ENCODE measurements at places on chromosomes 2 and 18.
A peak's percentile ranks its signal among the peaks of the same experiment; 100 is the strongest.

GRCh38 chr2:148306027-148306426 lies 285.1 kb downstream of the MBD5 start:
- no peak for DNase-seq

DNA sequence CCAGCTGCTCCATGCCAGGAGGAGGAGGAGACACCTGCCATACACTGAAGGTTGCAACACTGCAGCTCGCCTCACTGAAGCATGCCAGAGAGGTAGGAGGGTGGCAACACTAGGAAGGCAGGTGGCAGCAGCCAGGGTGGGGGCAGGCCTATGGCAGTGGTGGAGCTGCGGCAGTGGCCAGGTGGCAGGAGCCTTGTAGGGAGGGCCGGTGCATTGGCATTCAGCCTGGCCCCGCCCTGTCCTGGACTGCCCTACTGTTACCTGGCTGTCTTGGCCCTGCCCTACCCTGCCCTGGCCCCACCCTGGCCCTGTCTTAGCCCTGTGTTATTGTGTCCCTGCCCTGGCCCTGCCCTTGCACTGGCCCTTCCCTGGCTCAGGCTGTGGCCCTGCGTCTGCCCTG lies 7.4 kb upstream of the ANKRD62 start:
- DNase-seq: no peak

DNA sequence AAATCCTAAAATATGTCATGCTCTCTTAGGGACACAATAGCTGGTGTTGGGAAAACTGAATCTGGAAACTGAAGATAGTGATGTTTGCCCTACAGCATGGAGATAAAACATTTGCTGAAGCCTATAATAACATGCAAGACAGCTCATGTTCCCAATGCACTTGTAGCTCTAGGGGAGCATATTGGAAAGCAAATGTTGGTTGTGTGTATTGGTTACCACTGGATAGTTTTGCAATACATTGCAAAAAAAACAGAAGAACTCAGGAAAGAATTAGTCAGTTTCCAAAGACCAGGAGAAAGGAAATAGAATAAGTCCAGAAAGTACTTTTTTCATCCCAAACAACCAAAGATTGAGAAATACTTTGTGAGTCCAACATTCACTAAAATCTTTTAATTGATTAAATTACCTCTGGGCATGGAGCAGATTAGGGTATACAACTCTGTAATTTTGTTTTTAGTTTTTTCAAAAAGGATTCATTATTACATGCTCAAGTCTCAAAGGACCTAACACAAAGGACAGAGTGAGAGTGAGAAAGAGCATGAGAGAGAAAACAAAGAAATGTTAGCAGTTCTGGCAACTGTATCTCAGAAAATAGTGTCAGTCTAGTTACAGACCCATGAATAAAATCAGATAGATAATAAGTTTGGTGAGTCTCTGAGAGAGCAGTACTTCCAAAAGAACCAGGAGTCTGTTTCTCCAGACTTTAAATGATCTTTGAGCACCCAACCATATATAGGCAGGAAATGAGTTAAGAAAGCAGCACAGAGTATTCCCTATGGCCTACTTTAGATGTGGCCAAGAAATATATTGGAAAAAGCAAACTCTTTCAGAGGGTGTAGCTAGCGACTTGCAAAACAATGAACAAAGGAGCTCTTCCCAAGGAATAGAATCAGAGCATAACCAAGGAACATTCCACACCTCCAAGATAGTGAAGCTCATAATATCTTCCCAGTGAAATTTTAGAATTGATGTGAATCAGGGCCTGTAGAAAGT lies 36.6 kb upstream of the COL3A1 start:
- DNase-seq: peak; percentile 93

GRCh38 chr2:117956036-117956796 lies 57.7 kb downstream of the CCDC93 start:
- no peak for DNase-seq

DNA sequence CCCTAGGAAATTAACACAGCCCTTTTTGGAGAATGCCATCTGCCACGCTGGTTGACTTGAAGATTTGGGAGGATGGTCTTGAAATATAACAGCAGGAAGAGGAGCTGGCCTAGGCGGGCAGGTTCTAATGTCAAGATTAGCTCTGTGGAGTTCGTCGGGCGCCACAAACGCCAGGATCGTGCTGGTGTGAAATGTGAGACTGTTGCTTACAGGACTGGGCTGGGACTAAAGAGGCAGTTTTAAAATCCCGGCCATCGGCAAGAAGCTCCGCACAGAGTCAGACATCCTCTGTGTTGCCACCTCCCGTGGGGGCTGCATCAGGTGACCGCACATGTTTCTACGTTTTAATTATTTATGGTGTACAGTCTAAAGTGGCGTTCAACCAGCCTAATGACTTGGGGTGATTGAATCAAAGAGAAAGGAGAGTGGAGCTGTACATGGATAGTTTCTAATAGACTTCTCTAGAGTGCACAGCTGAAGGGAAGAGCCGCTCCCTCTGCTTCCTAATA lies 99.4 kb upstream of the BCL11A start:
- no peak for DNase-seq

DNA sequence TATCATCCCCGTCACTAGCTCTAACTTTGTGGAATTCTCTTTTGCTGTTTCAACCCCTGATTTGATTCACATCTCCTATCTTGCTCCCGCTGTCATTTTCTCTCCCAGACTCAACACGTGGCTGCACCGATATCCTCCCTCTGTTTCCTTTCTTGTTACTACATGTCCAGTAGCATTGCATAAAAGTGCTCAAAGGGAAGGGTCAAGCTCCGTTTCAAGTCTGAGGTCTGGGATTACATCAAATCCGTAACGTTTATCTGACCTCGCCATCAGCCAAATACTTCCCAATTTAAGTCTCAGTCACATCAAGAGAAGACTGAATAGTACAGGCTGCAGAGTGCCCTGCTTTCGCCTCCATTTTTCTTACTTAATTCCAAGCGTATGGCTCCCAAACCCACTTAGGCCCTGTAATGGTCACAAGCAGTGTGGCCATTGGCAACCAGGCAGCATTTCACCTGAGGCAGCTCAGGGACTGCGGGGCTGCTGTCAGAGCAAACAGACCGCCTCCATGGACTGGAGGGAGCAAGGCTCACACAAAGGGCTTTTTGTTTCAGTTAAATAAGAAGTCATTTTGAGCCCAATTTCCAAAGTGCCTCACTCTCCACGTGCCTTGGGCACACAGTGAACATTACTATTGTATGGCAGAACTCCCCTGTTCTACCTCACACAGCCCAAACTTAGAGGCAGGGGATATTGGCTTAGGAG lies 217.8 kb downstream of the BCL11A start:
- no peak for DNase-seq

- DNase-seq: no peak
Measured at GRCh38 chr2:31140151-31140550, 1.9 kb upstream of the GALNT14 start.

GRCh38 chr2:47401789-47402554 lies 984 bp upstream of the MSH2 start:
- DNase-seq: no peak

DNA sequence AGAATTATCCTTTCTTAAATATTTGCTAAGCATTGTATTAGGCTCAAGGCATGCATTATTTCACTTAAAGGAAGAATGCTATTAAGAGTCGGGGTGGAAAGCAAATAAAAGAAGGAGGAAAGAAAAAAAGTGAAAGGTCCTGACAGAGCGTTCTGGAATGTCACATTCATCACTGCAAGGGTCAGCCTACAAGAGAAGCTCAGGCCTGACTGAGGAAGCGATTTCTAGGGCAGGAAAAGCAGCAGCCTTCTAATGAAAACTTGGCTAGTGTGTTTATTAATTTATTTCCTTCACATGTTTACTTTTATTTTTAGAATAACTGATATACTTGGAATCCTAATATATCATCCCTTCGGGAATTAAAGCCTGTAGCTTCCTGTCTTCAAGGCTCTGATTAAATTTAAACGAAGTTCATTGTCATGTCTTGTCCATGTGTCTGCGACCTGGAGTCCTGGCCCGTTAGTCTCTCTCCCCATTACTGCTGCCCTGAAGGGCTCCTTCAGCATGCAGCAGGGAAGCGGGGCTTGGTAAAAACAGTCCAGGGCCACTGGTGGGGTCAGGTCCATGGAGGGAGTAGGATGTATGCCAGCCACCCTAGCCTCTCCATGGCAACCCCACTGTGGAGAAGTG lies 119.2 kb upstream of the CCDC68 start:
- no peak for DNase-seq

- no peak for DNase-seq
Measured at GRCh38 chr2:175478096-175478768, 296.7 kb upstream of the ATP5MC3 start.

DNA sequence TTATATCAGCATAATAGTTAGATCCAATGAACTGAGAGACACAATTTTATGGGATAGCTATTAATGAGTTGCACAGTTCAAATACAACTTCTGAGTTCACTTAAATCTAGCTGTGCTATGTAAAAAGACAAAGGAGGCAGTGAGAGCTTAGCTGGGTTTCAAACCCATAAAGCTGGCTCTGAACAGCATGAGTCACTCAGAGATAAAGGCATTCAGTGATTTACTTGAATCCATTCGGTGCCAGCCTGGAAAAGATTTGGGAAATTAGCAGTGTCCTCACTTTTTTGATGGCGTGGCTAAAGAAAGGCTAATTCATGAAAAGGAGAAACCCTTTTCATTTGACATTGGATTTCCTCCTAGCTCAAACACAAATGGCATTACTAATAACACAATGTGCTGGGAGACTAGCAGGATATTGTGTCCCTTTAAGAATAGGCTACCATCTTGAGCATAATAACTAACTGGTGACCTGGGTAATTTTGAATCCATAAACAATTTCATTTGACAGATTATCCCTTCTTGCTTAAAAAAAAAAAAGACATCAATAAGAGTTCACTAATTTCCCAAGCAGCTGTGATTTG lies 98.4 kb upstream of the NEUROD1 start:
- no peak for DNase-seq

- DNase-seq: peak; percentile 60
Measured at GRCh38 chr2:168639441-168639898, 163.0 kb upstream of the NOSTRIN start.

- DNase-seq: no peak
Measured at GRCh38 chr2:241810307-241811200, 1.6 kb downstream of the NEU4 start.

GRCh38 chr2:162123806-162124758 lies 28.0 kb downstream of the GCG start:
- DNase-seq: peak; percentile 37

DNA sequence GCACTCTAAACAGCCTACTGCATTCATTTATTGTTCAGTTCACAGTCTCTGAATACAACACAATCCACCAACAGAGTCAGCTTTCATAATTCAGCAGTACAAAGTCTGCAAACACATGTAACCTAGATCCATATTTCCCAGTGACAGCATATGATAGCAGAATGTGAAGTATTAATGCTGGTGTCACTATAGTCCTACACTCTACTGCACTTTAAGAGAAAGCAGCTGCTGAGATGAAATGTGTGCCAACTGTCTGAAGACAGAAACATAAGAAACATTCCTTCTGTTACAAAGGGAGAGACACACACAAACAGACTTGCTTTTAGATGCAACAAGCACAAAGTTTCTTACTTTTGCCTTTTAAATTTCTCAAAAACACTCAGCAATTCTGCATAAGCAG lies 441.8 kb downstream of the ZEB2 start:
- DNase-seq: peak; percentile 36

DNA sequence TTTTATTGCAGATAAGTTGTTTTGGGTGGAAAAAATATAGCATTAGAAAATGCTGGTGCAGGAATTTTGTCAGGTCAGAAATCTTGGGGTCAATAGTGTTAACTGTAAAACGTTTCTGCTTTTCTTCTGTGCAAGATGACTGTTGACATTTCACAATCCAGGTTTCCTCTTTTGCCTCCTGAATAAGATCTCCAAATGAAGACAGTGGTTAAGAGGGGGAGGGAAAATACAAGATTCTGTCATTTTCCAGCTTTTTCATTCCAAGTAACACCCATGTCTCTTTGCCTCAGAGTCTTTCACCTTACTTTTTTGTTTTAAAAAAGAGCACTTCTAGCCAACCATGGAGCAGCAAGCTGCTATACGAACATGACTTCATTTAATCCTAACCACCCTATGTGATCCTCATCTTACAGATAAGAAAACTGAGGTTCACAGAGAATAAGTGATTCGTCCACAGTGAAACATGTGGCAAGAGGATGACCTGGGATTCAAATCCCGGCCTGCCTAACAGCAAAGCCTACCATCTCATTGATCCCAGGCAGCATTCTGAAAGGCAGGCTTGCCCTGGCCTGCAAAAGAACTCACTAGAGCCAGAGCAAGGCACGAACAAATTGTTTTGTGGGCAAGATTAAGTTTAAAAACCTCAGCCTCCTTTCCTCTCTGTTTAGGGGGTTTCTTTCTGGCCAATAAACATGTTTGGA lies 3.0 kb downstream of the PLEK start:
- DNase-seq: no peak

DNA sequence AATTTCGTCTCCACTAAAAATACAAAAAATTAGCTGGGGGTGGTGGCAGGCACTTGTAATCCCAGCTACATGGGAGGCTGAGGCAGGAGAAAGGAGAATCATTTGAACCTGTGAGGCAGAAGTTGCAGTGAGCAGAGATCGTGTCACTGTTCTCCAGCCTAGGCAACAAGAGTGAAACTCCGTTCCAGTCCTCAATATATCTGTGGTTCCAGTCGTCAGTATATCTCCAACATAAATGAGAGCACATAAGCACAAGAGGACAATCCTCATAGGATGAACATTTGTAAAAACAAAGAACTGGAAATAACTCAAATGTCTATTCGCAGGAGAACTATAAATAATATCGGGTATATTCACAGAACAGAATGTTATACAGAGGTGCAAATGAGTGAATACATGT lies 13.1 kb upstream of the PLEK start:
- no peak for DNase-seq

- DNase-seq: no peak
Measured at GRCh38 chr2:84393829-84394228, 65.3 kb downstream of the SUCLG1 start.

- DNase-seq: peak; percentile 31
Measured at GRCh38 chr2:181393472-181393871, 63.7 kb upstream of the ITGA4 start.

DNA sequence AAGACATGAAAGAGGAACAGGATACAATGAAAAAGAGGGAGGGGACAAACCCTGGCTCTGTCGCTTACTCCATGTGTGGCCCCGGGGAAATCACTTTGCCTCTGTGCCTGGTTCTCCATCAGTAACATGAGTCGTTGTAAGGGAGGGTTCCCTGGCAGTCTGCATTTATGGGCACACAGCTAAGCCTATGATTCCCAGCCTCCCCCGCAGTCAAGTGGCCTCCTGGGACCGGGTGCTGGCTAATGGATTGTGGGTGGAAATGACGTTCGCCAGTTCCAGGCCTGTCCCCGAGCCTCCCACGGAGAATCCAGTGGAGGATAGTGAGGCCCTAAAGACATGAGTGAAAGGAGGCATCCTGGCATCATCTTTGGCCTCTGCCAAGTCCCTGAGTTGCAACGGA lies 42.7 kb downstream of the SFXN5 start:
- DNase-seq: no peak

- no peak for DNase-seq
Measured at GRCh38 chr2:112640467-112640799, 5.3 kb upstream of the SLC20A1 start.

- no peak for DNase-seq
Measured at GRCh38 chr2:168039881-168040280, 207.5 kb downstream of the STK39 start.

Measured in fibroblast of the conjunctiva (primary cell).